Inflammatory macrophage treated with lipopolysaccharide for 1 hour (primary cell): ENCODE measurements at places on chromosomes 2 and 18.

DNA sequence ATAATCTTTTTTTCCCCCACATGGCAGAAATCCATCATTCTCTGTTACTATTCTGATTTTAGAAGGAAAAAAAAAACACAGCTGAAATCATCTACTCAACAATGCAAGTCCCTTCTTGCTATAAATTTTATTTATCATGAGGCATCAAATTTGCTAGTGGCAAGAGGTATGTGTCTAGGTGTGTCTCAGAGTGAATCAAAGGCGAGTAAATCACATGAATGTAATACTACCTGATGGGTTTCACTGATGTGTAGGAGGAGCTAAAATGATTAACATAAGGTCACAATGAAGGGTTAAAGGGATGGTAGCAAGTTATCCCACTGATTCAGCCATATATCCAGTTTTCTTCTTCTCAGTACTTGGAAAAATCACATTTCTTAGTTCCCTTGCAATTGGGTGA is 24.5 kb upstream of the PELI1 start:
- no peak for DNase-seq

- DNase-seq: no peak
Observed at GRCh38 chr2:134737671-134738070, 18.9 kb upstream of the TMEM163 start.

DNA sequence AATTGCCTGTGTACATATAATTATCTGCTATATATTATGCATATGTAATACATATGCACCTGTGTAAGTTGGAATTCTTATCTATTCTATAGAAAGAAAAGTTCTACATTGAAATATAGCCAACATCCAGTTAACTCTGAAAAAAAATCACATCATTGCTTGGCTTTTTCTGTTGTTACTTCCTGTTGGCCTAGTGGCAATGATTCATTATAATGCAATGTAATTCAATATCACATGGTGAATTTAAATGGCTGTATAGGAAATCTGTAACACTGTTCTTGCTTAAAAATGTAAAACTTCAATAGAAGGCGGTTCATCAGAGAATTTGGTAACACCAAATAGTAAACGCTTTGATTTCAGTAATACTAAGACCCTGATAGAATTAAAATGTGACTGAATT is 44.5 kb upstream of the MAP4K3 start:
- peak; percentile 87 for DNase-seq

GRCh38 chr2:42077343-42077742 is 29.5 kb downstream of the PKDCC start:
- no peak for DNase-seq

DNA sequence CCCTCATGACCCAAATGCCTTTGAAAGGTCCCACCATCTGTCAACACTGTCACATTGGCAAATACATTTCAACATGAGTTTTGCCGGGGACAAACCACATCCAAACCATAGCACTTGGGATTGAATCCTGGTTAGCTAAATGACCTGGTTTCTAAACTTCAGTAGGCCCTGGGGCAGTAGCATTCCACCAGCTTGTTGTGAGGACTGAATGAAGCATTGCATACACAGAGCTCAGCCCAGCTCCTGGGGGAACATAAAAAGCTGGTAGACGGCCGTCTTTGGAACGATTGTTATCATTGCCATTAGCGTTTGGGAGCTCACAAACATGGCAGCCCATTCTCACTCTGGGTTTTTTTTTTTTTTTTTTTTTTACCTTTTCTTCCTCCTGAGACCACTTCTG is 57.5 kb upstream of the CXCR4 start:
- DNase-seq: no peak

DNA sequence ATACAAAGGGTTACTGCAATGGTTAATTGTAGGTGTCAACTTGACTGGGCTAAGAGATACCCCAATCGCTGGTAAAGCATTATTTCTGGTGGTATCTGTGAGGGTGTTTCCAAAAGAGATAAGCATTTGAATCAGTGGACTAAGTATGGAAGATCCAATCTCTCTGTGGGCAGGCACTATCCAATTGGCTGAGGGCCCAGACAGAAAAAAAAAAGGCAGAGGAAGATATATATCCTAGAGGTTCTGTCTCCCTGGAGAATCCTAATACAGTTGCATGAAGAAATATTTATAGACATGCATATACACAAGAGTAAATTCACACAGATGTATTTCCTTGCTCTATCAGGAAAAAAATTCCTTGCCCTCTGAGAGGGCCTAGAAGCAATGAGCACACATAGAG is 43.9 kb downstream of the TBC1D8 start:
- no peak for DNase-seq

DNA sequence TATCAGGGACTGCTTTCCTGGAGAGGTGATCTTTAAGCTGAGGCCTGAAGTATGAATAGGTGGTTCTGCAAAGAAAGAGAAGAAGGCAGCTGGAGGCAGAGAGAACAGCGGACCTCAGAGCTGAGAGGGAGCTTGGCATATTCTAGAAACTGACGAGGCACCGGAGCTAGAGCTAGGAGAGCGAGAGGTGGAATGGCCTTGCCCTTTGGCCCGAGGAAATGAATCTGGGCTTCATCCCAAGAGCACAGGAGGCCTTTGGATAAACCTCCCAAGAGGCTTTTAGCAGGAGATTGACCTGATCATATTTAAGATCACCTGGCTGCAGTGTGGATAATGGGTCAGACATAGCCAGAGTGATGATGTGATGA is 7.9 kb downstream of the DYSF start:
- DNase-seq: no peak

- no peak for DNase-seq
Observed at GRCh38 chr2:23377771-23378170, 7.2 kb upstream of the KLHL29 start.

DNA sequence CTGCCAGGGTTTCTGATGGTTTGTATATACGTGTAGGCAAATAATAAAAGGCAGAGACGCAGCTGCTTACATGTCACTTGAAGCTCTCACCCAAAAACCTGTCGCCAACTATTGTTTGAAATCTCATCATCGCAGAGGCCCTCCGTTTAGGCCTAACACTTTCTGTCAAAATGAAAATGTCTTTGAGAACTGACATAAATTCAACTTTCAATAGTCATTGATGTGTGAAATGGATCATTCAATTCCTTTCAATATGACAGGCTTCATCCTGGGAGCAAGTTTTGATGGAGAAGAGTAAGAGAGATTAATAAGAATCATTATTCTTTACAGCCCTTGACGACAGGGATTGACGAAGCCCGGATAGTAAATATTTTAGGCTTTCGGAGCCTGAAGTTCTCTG is 2.7 kb downstream of the ACTG2 start:
- no peak for DNase-seq

GRCh38 chr2:107936433-107937359 is 49.6 kb upstream of the SLC5A7 start:
- peak; percentile 20 for DNase-seq

GRCh38 chr2:31254237-31255203 is 20.6 kb downstream of the EHD3 start:
- DNase-seq: no peak
